HuH-7 (cell line): ENCODE measurements at places on chromosomes 1 and 21.
A peak's percentile ranks its signal among the peaks of the same experiment; 100 is the strongest.

DNA sequence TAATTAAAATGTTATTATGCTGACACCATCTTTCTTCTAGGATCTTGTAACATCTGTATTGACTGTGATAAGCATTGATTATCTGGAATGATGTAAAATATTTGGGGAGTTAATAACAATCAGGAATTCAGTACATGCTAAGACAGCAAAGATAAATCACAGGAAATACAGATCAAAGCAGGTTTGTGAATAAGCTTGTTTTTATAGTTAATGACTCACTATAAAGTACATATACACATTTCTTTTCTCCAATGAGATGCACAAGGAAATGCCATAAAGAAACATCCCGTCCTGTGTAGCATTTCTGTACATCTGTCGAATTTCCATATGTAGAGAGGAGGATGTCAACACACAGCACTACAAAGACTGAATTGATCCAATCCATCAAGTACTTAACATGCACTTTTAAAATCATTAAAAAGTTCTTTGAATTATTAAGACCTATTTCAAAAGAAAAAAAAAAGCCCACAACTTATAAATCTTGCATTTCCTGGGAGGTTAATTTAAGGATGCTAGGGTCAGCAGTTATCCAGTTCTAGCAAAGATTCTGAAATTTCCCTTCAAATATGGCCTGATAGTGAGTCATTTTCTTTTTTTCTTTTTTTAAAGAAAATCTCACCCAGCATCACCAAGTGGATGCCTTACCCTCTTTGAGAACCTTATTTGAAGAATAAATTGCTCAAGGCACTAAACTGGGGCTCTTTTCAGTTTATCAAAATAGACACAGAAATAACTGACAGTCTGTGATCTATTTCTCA, 243.2 kb upstream of the NR5A2 start:
- no peak for DNase-seq

DNA sequence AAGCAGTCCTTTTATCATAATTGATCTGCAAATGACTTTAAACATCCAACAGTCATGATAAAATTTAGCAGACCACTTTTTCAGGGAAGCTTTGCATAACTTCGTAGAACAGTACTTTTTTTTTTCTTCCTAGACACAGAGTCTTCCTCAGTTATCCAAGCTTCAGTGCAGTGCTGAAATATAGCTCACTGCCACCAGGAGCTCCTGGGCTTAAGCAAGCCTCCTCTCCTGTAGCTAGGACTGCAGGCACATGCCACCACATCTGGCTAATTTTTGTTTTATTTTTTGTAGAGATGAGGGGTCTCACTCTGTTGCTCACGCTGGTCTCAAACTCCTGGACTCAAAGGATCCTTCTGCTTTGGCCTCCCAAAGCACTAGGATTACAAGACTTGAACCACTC, 3.8 kb downstream of the F13B start:
- DNase-seq: no peak

- DNase-seq: peak; percentile 22
Observed at GRCh38 chr1:50968821-50969610, 1.0 kb upstream of the CDKN2C start.

- DNase-seq: no peak
Observed at GRCh38 chr1:155940993-155941844, at the start of gene RXFP4. RXFP4 (plus strand) TSS chr1:155941638; CDS start chr1:155941710, 72 bp downstream.

DNA sequence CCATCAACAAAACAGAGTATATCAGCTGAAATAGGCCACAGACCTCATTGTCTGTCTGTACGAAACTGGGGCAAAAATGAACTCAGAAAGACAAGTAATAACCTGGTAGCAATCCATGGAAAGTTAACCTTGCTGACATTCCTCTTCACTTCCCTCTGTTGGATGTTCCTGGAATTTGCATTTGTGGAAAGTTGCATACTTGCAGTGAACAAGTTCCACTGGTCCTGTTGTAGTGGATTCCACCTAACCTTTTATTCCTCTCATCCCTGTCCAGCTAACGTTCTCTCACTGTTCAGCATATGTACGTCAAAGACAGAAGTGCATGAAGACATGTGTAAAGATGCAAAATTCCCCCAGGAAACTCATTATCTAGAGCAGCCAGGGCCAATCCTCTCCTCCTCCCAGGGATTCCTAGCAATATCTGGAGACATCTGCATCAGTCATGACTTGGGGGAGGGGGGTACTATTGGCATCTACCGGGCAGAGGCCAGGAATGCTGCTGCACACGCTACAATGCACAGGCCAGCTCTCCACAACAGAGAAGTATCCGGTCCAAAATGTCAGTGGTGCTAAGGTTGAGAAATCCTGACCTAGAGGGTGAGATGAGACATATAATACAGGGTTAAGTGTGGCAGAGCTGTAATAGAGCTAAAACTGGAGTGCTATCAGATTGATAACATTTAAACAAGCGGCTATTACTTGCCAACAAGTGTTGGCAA, 8.2 kb downstream of the LPAR3 start:
- no peak for DNase-seq

DNA sequence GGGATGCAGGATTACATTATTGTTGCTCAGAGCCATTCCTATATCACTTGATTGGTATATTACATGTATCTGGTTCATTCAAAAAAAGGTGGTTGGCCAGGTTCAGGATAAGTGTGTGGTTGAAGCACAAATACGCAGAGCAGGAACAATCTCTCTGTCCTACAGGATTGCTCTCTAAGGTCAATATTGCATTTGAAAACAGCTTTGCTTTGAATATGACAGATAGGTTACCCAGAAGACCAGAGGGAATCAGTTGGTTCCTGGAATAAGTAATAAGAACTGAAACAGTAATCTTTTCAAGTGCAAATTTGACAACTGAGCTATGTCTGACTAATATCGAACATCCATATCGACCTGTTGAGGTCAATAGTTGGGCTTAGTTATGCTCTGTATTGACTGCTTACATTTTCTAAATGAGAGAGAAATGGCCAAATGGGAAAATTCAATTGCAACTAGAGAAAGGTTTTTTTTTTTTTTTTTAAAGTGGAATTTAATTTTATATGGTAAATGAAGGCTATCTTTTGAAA, 176.8 kb downstream of the ATP6V1G3 start:
- no peak for DNase-seq

GRCh38 chr1:231213831-231214573, 27.0 kb upstream of the GNPAT start:
- no peak for DNase-seq

GRCh38 chr1:30606166-30606565, 117.2 kb downstream of the MATN1 start:
- DNase-seq: no peak

DNA sequence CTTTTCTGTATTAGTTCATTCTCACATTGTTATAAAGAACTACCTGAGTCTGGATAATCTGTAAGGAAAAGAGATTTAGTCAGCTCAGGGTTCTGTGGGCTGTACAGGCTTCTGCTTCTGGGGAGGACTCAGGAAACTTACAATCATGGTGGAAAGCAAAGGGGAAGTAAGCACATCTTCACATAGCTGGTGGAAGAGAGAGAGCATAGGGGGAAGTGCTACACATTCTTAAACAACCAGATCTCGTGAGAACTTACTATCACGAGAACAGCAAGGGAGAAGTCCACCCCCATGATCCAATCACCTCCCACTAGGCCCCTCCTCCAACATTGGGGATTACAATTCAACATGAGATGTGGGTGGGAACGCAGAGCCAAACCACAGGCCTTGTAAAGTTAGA, 37.9 kb upstream of the AHCTF1 start:
- no peak for DNase-seq

GRCh38 chr1:111600886-111601386, 18.7 kb upstream of the RAP1A start:
- DNase-seq: no peak

DNA sequence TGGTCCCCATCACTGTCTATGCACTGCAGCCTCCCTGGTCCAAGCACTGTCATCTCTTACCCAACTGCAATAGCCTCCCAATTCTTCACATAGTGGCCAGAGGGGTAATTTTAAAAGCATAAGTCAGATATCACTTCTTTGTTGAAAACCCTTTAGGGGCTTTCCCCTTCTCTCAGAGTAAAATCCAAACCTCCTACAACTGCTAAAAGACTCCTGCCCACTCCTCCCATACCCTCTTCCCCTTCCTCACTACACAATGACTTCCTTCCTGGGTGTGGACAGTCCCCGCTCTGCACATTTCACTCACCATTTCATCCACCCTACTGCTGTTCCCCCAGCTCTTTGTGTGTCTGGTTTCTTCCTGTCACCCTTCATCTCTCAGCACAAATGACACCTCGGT, 8.3 kb downstream of the MCOLN2 start:
- no peak for DNase-seq

DNA sequence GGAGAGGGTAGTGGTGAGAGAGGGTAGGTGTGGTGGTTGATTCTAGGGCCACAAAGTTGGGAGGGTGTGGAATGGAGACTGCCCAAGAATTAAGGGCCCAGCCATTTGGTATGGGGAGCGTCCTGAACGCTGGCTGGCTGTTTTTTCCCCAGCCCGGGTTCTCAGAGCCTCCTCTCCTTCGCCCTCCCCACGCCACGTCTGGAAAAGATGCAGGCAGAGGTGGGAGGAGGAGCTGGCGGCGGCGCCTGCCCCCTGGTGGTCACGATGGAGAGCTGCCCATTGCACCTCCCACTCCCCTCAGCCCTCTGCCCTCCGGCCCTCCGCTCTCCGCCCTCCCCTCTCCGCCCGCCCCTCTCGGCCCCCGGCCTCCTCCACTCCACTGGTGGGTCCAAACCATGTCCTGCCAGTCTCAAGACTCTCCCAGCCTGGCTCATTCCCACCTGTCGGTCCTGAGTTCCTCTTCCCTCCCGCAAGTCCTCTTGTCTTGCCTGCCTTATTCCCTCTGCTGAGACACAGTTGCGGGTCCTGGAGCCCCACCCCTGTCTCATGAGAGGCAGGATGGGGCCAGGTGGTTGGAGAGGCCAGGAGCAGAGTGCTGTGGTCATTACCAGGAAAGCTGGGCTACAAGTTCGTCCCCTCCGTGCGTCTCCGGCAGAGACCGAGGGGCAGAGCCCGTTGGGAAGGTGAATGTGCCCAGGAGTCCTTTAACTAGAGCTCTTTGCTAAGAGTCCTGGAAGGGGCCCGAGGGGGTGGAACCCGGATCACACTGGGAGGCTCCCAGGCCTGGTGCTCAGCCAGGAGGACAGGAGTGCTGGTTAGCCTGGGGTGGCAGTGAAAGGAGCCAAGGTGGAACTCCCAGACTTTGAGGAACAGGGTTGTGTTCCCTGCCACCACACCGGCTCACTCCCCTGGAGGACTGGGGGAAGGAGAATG, 22.6 kb downstream of the ETNK2 start:
- DNase-seq: peak; percentile 96

DNA sequence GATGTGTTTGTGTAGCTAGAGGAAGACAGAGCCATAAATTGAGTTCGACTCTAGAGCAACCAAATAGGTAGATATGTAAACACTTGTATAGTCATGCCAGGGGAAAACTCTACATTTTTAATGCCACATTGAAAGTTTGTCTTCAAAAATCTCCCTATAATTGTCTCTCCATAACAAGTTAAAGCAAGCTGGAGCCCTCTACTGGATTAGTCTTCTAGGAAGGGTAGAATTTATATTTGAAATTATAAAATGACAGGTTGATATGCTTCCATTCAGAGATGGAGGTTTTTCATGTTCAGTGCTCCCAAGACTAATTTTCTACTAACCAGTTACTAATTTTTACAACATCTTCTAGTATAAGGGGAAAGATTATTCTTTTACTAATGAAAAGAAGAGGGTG, 13.1 kb upstream of the COL24A1 start:
- no peak for DNase-seq

DNA sequence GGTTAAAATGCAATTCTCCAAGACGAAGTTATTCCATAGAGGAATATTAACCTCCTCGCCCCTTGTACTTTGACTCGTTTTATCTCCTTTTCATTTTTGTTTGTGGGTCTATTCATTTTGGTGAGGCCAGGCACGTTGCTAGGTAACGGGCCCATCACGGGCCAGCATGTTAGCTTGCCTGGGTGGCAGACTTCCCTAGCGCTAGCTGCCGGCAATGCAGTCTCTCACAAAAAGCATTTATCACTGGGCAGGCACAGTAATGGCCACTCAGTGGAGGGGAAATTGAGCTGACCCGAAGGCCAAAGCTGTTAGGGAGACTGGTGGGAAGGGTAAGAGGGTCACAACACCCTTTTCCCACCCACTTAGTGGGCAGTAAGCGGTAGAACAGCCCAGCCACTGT, 234.4 kb upstream of the FOXD3 start:
- no peak for DNase-seq

GRCh38 chr1:45421935-45422334, 69.0 kb downstream of the TESK2 start:
- no peak for DNase-seq

- no peak for DNase-seq
Observed at GRCh38 chr1:21165646-21166045, 11.1 kb downstream of the EIF4G3 start.

DNA sequence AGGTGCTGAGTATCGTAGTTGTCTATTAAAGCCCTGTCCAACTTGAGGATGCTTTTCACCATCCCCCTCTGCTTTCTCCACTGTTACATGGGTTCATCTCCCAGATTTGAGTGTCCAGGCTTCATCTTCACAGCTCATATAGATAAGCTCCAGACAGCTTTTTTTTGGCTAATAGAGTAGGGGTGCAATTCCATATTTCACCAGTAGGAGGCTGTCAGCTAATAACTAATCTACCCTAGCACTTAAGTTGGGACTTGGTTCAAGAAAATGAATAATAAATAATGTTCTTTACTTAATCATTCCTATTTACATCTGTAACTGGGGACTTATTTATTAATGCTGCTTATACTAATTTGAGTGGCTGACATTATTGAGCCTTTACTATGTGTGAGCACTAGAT, 124.5 kb downstream of the IGSF21 start:
- DNase-seq: no peak

DNA sequence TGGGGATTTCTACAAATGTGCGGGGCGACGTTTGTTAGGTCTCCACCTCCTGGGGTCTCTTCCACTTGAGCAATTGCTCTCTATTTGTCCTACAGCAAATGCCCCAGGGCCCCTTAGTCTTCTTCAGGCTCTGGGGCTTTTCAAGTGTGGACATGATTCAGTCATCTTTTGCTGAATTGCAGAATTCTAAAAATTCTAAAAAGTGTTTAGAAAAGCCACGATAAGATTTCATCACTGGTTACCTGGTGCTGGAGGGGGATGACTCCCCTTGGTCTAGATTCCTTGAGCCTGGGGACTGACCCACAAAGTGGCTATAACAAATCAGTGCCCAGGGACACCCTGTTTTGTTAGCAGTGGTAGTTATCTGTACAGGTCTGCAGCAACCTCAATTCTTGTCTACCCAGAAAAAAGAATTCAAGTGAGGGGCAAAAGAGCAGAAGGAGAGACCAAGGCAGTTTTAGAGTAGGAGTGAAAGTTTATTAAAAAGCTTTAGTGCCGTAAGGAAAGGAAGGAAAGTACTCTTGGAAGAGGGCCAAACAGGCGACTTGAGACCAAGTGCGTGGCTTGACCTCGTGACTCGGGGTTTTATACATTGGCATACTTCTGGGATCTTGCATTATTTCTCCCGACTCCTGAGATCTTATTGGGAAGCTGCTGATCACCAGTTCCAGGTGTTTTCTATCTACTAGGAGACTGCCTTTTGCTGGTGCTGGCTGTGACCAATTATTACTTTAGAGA, 25.2 kb downstream of the PROK1 start:
- DNase-seq: no peak

- DNase-seq: no peak
Observed at GRCh38 chr1:244322181-244322580, 129.5 kb downstream of the ADSS2 start.
